Activated naive CD8-positive, alpha-beta T cell treated with anti-CD3 and anti-CD28 coated beads for 36 hours (primary cell): ENCODE measurements at places on chromosomes 12 and 14. TPM values are rescaled to one million over a fixed set of nuclear protein-coding genes. Genes with fewer than 3 reads are reported as not detected.

DNA sequence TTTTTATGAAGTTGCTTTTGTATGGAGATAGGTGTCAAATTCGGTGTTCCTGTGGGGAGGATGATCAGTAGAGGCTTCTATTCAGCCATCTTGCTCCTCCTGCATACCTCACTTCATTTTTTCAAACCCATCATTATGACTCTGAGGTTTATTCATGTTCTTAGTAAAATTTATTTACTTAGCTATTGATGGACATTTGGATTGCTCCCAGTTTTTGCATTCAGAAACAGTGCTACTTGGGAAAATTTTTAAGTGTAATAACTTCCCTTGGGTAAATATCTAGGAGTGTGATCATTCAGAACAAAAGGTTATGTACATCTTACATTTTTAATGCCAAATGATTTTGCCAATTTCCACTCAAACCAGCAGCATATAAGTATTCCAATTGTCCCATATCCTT, 208.3 kb downstream of the SYNE2 start:
- DNase-seq: no peak

GRCh38 chr12:52230364-52231281, 2.4 kb upstream of the KRT7 start:
- no peak for DNase-seq

DNA sequence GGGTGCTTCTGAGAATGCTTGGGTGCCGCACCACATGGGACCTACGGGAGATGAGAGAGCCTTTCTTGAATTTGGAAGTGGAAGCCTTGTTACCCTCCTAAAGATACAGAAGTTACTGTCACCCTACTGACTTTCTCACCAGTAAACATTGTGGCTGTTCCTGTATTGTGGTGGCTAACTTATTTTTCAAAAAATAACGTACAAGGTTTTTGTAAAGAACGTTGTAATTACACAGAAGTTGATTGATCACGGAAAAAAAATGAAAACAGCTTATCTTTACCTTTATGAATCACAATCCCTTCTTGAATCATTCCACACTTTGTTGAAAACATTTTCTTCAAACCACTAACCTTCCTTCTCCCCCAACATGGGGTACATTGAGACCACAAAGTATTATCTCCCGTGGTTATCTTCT, 22.0 kb upstream of the PPFIBP1 start:
- DNase-seq: no peak

GRCh38 chr12:101038289-101038871, 171.7 kb downstream of the SLC5A8 start:
- DNase-seq: peak; percentile 5

The FAM90A1 gene
- total RNA-seq: 0.40 TPM

DNA sequence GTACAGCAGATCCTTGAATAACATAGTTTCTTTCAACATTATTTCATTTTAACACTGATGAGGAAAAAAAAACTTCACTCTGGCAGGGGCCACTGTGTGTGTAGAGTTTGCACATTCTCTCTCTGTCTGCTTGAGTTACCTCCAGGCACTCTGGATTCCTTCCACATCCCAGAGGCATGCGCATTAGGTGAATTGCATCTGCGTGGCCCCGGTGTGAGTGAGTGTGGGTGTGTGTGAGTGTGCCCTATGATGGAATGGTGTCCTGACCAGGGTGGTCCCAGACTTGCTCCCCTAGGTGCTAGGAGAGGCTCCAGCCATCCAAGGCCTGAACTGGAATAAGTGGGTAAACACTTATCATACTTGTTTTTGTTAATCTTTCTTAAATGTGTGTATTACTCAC, 90.6 kb upstream of the LRIG3 start:
- no peak for DNase-seq

DNA sequence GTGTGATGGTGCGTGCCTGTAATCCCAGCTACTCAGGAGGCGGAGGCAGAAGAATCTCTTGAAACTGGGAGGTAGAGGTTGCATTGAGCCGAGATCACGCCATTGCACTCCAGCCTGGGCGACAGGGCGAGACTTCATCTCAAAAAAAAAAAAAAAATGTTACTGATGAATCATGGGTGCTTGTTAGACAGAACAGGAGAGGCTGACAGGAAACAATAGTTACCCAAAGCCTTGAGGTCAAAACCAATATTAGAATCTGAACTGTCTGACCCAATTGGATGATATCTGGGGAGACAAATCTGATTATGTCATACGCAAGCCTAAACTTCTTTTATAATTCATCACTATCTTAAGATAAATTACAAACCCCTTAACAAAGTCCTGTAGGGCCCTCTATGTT, 40.7 kb upstream of the KIF21A start:
- no peak for DNase-seq

GRCh38 chr14:100774164-100774537, 47.5 kb downstream of the DLK1 start:
- no peak for DNase-seq

The OTOGL gene
- not detected for total RNA-seq

The FAM177A1 gene
- total RNA-seq: 33.1 TPM

The LTB4R2 gene
- 11.5 TPM for total RNA-seq

DNA sequence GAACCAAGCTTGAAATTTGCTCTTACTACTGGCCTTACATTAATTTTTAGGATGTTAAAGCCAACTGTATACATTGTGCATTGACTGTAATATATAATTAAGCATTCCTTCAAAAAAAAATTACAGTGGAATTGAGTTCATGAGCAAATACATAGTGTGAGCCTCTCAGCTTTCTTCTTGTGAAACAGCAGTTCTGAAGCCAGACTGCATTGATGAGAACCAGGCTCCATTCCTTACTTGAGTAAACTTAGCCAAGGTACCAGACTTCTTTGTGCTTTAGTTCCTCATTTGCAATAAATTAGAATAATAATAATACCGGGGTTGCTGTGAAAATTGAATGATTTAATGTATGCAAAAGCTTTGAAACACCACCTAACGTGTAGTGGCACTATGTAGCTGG, 169.5 kb downstream of the ANO4 start:
- DNase-seq: no peak

DNA sequence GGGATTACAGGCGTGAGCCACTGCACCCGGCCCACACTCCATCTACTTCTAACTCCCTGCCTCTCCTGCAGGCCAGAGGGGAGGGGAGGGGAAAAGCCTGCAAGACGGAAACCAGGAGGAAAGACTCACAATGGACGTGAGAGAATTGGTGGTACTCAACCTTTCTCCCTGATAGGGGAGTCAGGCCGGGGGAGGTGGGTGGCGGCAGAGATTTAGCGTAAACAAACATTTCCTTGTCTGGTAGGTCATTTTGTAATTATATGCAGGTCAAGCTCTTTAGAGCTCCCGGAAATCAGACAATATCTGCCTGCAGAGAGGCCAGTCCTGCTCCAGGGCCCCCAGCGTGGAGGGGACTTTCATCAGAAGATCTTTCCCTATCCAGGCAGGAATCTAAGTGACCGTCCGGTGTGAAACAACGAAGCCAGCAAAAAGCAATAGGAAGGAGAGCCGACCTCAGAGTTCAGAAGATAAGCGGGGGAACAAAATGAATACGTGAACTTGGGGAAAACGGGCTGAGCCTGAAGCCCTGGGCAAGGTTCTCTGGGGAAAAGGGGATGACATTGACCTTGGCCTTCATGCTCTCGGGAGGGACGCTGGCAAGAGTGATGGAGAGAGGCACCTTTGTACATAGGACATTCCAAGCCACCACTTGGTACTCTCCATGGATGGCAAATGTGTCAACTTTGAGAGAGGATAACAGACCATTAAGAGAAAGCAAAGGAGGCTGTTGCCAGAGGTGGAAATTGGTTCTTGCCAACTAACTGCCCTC, 62.3 kb downstream of the SPRING1 start:
- DNase-seq: no peak

GRCh38 chr14:40574780-40575179, 1031.9 kb upstream of the LRFN5 start:
- no peak for DNase-seq

- DNase-seq: no peak
Observed at GRCh38 chr12:39077226-39077625, 171.8 kb upstream of the CPNE8 start.

The FAR2 gene
- total RNA-seq: 7.0 TPM
